SK-MEL-5 (cell line): ENCODE measurements at places on chromosomes 16 and 17. TPM values are rescaled to one million over a fixed set of nuclear protein-coding genes. Genes with fewer than 3 reads are reported as not detected.

DNA sequence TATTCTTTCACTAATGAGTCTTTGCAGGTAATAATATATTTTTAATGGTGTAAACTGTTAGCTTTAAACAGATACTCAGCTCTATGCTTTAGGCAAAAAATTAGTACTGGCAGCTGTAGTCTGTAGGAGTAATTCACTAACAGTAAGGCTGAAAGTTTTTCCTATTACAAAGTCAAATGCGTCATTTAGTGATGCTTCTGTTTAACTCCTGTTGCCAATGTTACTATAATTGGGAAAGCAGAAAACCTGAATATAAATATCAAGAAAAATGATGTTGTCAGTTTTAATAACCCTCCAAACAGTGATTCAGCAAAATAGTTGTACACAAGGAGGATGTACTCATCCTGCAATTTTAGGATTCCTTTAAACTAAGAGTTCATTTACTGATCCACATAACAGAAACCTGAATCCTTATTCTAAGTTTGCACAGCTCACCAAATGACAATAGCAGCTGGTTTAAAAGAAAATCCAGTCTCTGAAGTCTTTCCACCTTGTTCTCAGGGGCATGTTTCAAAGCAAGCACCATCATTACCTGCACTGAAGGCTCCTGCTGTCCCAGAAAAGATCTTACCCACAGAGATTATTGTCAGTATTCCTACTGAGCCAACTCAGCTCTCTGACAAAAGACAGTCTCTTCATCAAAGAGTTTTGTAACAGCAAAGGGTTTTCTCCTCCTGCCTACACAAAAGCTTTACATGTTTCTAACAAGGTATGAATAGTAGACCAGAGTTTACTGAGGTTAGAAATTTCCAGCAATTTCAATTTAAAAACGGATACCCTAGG, 4.2 kb downstream of the CDR2 start:
- DNase-seq: no peak

GRAP gene
- 0.48 TPM in 1 of 2 replicates, not detected in the other for total RNA-seq

CDH1 gene
- total RNA-seq: 5.4 and 6.0 TPM in 2 replicates

- DNase-seq: no peak
Observed at GRCh38 chr16:8530752-8531384, 59.4 kb downstream of the TMEM114 start.

DNA sequence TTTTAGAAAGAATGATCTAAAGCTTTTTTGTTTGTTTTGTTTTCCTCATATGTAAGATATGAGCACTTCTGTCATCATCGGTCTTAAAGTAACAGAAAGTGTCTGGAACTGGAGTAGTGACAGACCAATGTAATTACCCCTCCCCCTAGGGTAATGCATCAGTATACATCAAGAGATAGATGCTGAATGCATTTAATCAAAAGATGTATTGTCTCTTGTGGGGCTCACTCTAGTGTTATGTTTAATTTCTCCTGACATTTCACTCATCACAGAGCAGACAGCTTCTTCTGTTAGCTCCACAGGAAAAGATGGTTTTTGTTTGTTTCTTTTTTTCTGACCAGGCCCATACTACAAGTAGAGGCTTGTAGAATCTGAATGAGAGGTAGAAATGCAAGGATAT, 168.7 kb upstream of the C17orf78 start:
- DNase-seq: no peak

KCNH4 gene
- total RNA-seq: 0.18 and 0.24 TPM in 2 replicates

ITGB4 gene
- 0.05 TPM in 1 of 2 replicates, not detected in the other for total RNA-seq

TMC8 gene
- 0.45 and 2.0 TPM in 2 replicates for total RNA-seq
